Activated CD4-positive, alpha-beta memory T cell treated with anti-CD3 and anti-CD28 coated beads, Interleukin-2, amount 10 ng/mL, durations not matched to agents 7 days and 5 days (primary cell): ENCODE measurements at places on chromosomes 5 and 9. TPM values are rescaled to one million over a fixed set of nuclear protein-coding genes. Genes with fewer than 3 reads are reported as not detected.

The ANKRD18B gene
- 2.1 TPM for total RNA-seq

The MCC gene
- total RNA-seq: 10.4 TPM

The PLCXD3 gene
- total RNA-seq: not detected

The ACOT12 gene
- not detected for total RNA-seq

The IL33 gene
- not detected for total RNA-seq

The FAM219A gene
- 13.2 TPM for total RNA-seq

The ANKHD1 gene
- 122 TPM for total RNA-seq

The MOB3B gene
- total RNA-seq: 0.13 TPM

The SPINK6 gene
- total RNA-seq: not detected

The ALDH7A1 gene
- total RNA-seq: 0.71 TPM

The ZNF782 gene
- 4.2 TPM for total RNA-seq

The CARTPT gene
- total RNA-seq: not detected

The SHISAL2B gene
- not detected for total RNA-seq

The AFAP1L1 gene
- total RNA-seq: not detected

The TBC1D9B gene
- 64.1 TPM for total RNA-seq

The NR2F1 gene
- not detected for total RNA-seq

The RACK1 gene
- 1,772 TPM for total RNA-seq

The PCDHB2 gene
- 0.20 TPM for total RNA-seq

The SMIM33 gene
- 2.0 TPM for total RNA-seq

The NXNL2 gene
- not detected for total RNA-seq

The NR6A1 gene
- 0.76 TPM for total RNA-seq

The GFPT2 gene
- total RNA-seq: not detected

The LAMC3 gene
- total RNA-seq: not detected

The ABLIM3 gene
- total RNA-seq: 0.08 TPM

The GPBP1 gene
- 109 TPM for total RNA-seq

The FOXD4L6 gene
- total RNA-seq: not detected

The ITGA2 gene
- total RNA-seq: 11.2 TPM

The MEGF10 gene
- not detected for total RNA-seq

The RNF183 gene
- total RNA-seq: 0.23 TPM

The IRX2 gene
- not detected for total RNA-seq

The FOXI1 gene
- total RNA-seq: not detected

The GABRA6 gene
- not detected for total RNA-seq

The CXCL14 gene
- not detected for total RNA-seq

The KDM3B gene
- 51.9 TPM for total RNA-seq

The GCNT1 gene
- 14.4 TPM for total RNA-seq

The MAPKAP1 gene
- 47.2 TPM for total RNA-seq

The NIM1K gene
- total RNA-seq: 0.73 TPM

The PCDHB16 gene
- not detected for total RNA-seq

The OR1J2 gene
- not detected for total RNA-seq

The PCDHB8 gene
- not detected for total RNA-seq

The NOL6 gene
- 21.6 TPM for total RNA-seq

The SLC35A4 gene
- 78.9 TPM for total RNA-seq

The PHF24 gene
- not detected for total RNA-seq

The ARRDC3 gene
- total RNA-seq: 47.1 TPM

The ACSL6 gene
- total RNA-seq: 10.6 TPM

The FNBP1 gene
- 213 TPM for total RNA-seq

The ROR2 gene
- 2.1 TPM for total RNA-seq

The OBP2B gene
- not detected for total RNA-seq

The NEUROG1 gene
- total RNA-seq: not detected

The PCDHA4 gene
- total RNA-seq: not detected

The PCDHB10 gene
- not detected for total RNA-seq

The ADAMTSL1 gene
- total RNA-seq: not detected

The KCNN2 gene
- total RNA-seq: not detected

The RNF180 gene
- total RNA-seq: not detected
